ENCODE measurements at places on chromosomes 7 and 10.

DNA sequence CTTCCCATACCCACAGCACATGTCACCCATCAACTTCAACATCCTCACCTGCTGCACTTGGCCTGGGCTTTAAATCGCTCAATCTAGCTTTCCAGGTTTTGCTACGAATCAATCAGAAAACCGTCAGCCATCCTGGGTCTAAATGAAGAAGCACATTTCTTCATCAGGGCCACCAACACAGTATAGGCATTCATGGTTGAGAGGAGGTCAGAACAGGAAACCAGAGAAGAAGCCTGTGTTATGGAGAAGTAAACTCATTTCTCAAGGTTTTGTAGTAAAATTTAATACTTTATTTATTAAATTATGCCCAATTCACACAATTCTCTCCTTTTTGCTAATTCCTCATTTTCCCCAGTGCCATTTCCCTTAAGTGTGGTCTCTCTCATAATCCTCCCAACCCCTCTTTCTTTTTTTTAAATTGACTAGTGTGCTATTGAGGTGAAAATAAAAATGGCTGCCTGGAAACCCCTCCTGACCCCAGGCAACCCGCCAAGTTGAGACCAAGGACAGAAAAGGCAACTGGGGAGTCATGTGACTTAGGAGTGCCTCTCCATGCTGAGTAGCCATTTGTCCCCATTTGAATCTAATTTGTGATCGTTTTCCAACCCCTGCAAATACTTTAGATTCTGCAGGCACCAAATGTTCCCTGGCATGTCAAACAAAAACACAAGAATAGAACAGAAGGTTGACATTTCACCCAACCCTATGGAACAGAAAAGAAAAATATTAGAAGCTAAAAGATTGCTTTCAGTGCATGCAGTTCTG lies 181.1 kb upstream of the NAMPT start:
- DNase-seq, result no peak

GRCh38 chr7:27586825-27587224 lies 75.9 kb downstream of the HIBADH start:
- DNase-seq, result no peak

DNA sequence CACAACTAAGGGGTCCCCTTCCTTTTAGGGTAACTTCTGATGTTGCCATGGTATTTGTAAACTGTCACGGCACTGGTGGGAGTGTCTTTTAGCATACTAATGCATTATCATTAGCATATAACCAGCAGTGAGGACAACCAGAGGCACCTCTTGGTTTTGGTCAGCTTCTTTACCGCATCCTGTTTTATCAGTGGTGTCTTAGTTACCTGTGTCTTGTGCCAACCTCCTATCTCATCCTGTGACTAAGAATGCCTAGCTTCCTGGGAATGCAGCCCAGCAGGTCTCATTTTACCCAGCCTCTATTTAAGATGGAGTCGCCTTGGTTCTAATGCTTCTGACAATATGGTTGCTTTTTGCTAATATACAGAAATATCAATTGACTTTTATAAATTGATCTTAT lies 54.9 kb downstream of the AHCYL2 start:
- no peak for DNase-seq

- DNase-seq, result no peak
These were observed 306.4 kb upstream of the FZD1 start for GRCh38 chr7:90957883-90958282.

GRCh38 chr10:3772361-3773171 lies 12.4 kb downstream of the KLF6 start:
- DNase-seq, result no peak
